Ascending aorta (tissue), 2 donors: ENCODE measurements at places on chromosomes 13 and 19. TPM values are rescaled to one million over a fixed set of nuclear protein-coding genes. Genes with fewer than 3 reads are reported as not detected.

The CDX2 gene
- not detected for total RNA-seq

The UGGT2 gene
- 26.0 TPM for total RNA-seq

The SYT5 gene
- total RNA-seq: not detected

The PNMA8B gene
- total RNA-seq: 15.8 TPM

The SGTA gene
- total RNA-seq: 29.8 TPM

The PRR22 gene
- total RNA-seq: 3.5 TPM

The RNF225 gene
- not detected for total RNA-seq

The CEACAM8 gene
- not detected for total RNA-seq

The KLHL1 gene
- total RNA-seq: not detected

The PRODH2 gene
- total RNA-seq: not detected

The LIM2 gene
- not detected for total RNA-seq

The CD70 gene
- not detected for total RNA-seq

The TMEM38A gene
- 0.75 TPM for total RNA-seq

The ZNF100 gene
- total RNA-seq: 4.2 TPM

The ZNF701 gene
- total RNA-seq: 13.2 TPM

The CAPNS1 gene
- 168 TPM for total RNA-seq

The GRIK5 gene
- total RNA-seq: 15.5 TPM

The IRGC gene
- total RNA-seq: not detected

The CABP5 gene
- not detected for total RNA-seq

The MEIS3 gene
- 28.6 TPM for total RNA-seq

The FFAR2 gene
- total RNA-seq: not detected

The LRRC25 gene
- total RNA-seq: 6.9 TPM

The EXOC3L2 gene
- total RNA-seq: 33.5 TPM

The DNAAF3 gene
- total RNA-seq: not detected

The ZNF575 gene
- not detected for total RNA-seq

The CASP14 gene
- not detected for total RNA-seq

The MUC16 gene
- total RNA-seq: 0.32 TPM

The SIGLEC10 gene
- 5.4 TPM for total RNA-seq

The FLT1 gene
- total RNA-seq: 46.0 TPM

The COL4A2 gene
- 1,227 TPM for total RNA-seq

The PCID2 gene
- total RNA-seq: 50.8 TPM

The STOML3 gene
- not detected for total RNA-seq

The CEACAM18 gene
- not detected for total RNA-seq

The MYO1F gene
- total RNA-seq: 5.0 TPM

The RYR1 gene
- total RNA-seq: 1.5 TPM

The ETV2 gene
- total RNA-seq: 4.8 TPM

The SOX1 gene
- total RNA-seq: not detected

The PSG6 gene
- total RNA-seq: not detected

The ZNF99 gene
- not detected for total RNA-seq

The SERP2 gene
- total RNA-seq: 0.85 TPM

The FOSB gene
- total RNA-seq: 511 TPM
